ENCODE measurements at places on chromosomes 16 and 17. TPM values are rescaled to one million over a fixed set of nuclear protein-coding genes. Genes with fewer than 3 reads are reported as not detected.

DNA sequence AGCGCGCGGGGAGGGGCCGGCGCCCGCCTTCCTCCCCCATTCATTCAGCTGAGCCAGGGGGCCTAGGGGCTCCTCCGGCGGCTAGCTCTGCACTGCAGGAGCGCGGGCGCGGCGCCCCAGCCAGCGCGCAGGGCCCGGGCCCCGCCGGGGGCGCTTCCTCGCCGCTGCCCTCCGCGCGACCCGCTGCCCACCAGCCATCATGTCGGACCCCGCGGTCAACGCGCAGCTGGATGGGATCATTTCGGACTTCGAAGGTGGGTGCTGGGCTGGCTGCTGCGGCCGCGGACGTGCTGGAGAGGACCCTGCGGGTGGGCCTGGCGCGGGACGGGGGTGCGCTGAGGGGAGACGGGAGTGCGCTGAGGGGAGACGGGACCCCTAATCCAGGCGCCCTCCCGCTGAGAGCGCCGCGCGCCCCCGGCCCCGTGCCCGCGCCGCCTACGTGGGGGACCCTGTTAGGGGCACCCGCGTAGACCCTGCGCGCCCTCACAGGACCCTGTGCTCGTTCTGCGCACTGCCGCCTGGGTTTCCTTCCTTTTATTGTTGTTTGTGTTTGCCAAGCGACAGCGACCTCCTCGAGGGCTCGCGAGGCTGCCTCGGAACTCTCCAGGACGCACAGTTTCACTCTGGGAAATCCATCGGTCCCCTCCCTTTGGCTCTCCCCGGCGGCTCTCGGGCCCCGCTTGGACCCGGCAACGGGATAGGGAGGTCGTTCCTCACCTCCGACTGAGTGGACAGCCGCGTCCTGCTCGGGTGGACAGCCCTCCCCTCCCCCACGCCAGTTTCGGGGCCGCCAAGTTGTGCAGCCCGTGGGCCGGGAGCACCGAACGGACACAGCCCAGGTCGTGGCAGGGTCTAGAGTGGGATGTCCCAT lies 232.8 kb downstream of the SEC14L1 start:
- H3K36me3 ChIP-seq: no peaks in the 10 kb centered on the region
- H3K4me3 ChIP-seq: peak overlapping the region; percentile 59
- peaks cover 15% of the 10 kb centered on the region for H3K4me1 ChIP-seq
- no peaks in the 10 kb centered on the region for H3K27me3 ChIP-seq
- peak overlapping the region; percentile 70 for H3K27ac ChIP-seq
- no peak for DNase-seq

- no peaks in the 10 kb centered on the region for H3K4me1 ChIP-seq
- DNase-seq: no peak
- no peaks in the 10 kb centered on the region for H3K27me3 ChIP-seq
- H3K36me3 ChIP-seq: no peaks in the 10 kb centered on the region
- H3K4me3 ChIP-seq: no peak overlapping the region
These were observed 398.2 kb downstream of the SOX9 start for GRCh38 chr17:72518753-72519597.

- H3K4me3 ChIP-seq: no peak overlapping the region
- H3K4me1 ChIP-seq: no peaks in the 10 kb centered on the region
- no peak for DNase-seq
- H3K27ac ChIP-seq: no peak overlapping the region
These were observed 21.6 kb upstream of the TOB1 start for GRCh38 chr17:50887705-50888245.

GRCh38 chr17:9056566-9056965 lies 35.3 kb downstream of the NTN1 start:
- DNase-seq: no peak
- no peaks in the 10 kb centered on the region for H3K27me3 ChIP-seq
- no peaks in the 10 kb centered on the region for H3K4me1 ChIP-seq
- no peaks in the 10 kb centered on the region for H3K36me3 ChIP-seq

DNA sequence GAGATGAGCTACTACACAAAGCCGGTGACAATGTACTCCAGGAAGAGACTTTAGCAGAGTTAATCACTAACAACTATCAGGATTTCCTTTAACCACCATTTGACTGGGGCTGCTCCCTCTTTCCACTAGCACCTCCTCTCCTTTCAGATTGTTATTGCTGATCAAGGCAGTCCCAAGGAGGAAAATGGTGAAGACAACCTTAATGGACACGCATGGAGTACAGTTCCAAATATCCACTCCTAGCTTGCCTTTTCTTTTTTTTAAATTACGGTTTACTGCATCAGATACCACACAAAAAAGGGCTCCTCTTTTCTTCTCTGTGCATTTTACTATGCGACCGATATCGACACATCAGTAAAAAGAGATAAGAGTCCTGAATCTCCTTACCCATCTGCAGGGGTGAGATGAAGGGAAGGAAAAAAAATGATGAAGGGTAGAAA lies 30.9 kb downstream of the FAM222B start:
- H3K27me3 ChIP-seq: no peaks in the 10 kb centered on the region
- peak overlapping the region; percentile 95 for H3K27ac ChIP-seq
- peaks cover 48% of the 10 kb centered on the region for H3K4me1 ChIP-seq
- no peaks in the 10 kb centered on the region for H3K36me3 ChIP-seq
- peak overlapping the region; percentile 95 for H3K4me3 ChIP-seq

DNA sequence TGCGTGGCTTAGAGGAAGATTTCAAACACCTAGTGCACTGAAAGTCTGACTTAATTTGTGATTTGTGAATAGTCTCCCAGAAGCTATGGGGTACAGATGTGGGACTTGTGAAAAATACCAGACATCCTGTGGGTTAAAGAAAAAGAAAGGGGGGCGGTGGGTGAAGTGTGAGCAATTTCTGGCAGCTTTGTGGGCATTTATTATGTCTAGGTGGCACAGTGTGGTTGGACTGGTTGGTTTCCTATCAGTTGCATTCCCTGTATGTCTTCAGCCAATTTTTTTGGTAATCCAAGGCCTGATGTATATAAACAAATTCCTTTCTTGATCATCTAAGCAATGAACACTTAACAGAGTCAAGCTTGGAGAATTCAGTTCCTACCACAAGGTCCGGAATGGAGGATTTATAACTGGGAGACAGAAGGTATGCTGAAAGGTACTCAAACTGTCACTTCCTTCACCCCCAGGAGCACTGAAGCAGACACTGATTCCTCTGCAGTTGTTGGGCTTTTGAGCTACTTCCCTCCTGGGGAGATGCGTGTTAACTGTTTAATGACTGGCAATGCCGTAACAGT lies 211.6 kb downstream of the WWOX start:
- no peak overlapping the region for H3K4me3 ChIP-seq
- H3K27me3 ChIP-seq: no peaks in the 10 kb centered on the region
- no peak overlapping the region for H3K27ac ChIP-seq
- no peaks in the 10 kb centered on the region for H3K4me1 ChIP-seq
- no peaks in the 10 kb centered on the region for H3K36me3 ChIP-seq

PLA2G10 gene
- not detected for total RNA-seq

NEURL4 gene
- 34.2 TPM for total RNA-seq

IRX3 gene
- total RNA-seq: not detected

HSD3B7 gene
- 3.5 TPM for total RNA-seq

Data from endothelial cell of umbilical vein (primary cell).